ENCODE measurements at places on chromosomes 3 and 15.

DNA sequence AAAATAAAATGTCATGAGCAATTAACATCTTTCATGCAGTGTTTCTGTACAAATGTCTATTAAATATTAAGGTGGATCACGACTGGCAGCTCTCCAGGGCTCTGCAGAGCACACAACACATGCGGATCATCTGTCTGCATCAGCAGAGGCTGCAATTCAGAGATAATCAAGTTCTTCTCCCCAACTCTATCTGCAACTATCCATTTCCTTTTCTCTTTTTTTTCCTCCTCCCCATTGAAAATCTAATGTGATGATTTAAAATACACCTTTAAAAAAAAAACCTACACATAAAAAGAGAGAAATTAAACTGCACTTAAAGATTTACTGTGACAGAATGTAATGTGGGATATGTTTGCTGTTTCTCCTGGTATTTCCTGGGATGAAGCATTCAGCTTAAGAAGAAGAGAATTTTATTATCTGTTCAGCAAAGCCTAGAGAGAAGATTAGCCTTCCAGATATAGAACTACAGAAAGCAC is 352.6 kb upstream of the CCDC54 start:
- peak; percentile 28 for DNase-seq

- DNase-seq: no peak
Observed at GRCh38 chr3:13010780-13011572, 62.3 kb downstream of the IQSEC1 start.

DNA sequence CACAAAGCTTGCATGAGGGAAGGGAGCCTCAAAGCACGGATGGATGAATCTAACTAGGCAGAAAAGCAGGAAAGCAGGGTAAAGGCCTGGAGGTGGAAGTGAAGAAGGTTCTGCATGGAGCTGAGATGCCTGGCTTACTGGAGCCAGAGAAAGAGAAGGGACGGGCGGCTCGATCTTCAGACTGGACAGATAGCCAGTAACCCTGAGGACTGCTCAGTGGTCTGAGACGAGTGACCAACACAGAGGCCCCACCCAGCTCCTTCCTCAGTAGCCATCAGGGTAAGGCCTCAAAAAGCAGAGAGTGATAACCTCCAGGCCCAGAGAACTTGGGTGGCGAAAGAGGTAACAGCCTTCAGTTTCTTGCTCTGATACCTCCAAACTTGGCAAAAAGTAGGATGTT is 6.4 kb downstream of the CLN6 start:
- DNase-seq: no peak

GRCh38 chr3:181716966-181717365 is 5.2 kb downstream of the SOX2 start:
- no peak for DNase-seq
